Brain microvascular endothelial cell (primary cell): ENCODE measurements at places on chromosomes 7 and 10.
A peak's percentile ranks its signal among the peaks of the same experiment; 100 is the strongest.

GRCh38 chr10:14554091-14554490 lies 220.6 kb downstream of the FAM107B start:
- DNase-seq, result no peak

GRCh38 chr10:127694580-127695193 lies 42.3 kb upstream of the FOXI2 start:
- DNase-seq, result no peak

DNA sequence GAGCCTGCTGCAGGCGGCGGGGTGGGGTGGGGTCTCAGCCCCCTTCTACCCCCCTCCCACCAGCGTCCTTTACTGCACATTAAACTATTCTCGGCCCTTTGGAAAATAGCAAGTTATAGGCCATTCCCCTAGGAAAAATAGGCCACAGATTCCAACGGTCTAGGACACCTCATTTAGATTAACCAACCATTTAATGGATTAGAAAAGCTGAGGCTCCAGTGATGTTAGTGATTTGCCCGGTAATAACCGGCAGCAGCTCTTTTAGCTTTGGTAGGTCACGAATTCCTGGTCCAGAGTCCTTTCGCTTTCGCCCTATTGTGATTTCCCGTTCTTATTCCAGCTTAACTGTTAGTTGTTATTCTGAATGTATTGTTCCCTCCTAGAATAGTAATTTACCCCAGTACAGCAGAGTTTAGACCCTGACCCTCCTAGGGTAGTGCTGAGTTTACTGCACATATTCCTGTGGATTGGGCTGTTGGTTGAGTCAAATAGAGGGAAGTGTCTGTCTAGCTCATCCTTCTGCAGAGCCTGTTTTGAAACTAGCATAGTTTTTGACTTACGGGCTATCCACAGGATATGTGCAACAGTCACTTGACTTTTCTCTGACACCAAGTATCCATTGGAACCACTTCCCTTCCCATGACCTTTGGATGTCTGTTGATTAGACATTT lies 754 bp downstream of the GSTO1 start:
- peak; percentile 82 for DNase-seq

DNA sequence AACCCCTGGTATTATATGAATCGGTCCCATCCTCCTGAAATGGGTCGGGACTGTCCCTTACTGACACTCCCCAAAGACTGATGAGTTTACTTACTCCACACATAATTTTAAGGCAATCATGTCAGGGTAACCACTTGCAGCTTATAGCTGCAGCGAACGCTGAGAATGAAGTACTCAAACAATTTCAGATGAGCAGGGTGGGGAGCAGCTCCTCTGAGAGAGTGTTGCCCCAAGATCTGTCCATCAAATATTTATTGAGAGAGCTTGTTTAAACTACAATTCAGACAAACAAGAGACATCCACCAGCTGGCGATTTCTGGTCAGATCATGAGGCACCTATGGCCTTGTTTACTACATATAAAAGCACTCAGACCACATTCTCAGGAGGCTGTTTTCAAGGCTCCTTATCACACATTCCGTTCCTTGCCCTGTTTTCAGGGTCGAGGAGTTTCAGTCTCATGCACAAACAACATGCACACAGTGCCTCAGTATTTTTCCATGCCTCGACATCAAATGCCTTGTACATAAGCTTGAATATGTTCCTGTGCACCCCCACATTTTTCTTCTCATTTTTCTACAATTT lies 80.1 kb downstream of the THSD7A start:
- no peak for DNase-seq

DNA sequence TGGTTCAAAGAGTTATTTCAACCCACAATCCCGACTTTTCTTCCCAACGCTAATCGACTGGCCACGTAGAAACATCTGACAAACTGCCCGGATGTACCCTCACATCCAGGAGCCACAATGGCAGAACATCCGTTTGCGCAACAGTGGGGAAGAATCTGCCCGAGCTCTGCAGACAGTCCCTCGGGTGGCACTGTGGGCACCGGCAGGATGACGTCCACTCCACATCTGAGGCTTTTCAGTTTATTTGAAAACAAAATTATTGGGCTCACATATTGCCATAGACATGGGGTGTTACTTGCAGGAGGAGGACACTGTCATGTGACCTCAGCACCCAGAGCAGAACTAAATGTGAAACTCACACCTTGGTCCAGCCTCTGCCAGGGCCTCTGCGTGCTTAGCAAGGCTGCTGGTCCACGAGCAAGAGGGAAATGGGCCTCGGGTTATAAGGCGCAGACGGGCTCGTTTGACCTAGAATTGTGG lies 84.1 kb downstream of the MKI67 start:
- DNase-seq, result no peak

DNA sequence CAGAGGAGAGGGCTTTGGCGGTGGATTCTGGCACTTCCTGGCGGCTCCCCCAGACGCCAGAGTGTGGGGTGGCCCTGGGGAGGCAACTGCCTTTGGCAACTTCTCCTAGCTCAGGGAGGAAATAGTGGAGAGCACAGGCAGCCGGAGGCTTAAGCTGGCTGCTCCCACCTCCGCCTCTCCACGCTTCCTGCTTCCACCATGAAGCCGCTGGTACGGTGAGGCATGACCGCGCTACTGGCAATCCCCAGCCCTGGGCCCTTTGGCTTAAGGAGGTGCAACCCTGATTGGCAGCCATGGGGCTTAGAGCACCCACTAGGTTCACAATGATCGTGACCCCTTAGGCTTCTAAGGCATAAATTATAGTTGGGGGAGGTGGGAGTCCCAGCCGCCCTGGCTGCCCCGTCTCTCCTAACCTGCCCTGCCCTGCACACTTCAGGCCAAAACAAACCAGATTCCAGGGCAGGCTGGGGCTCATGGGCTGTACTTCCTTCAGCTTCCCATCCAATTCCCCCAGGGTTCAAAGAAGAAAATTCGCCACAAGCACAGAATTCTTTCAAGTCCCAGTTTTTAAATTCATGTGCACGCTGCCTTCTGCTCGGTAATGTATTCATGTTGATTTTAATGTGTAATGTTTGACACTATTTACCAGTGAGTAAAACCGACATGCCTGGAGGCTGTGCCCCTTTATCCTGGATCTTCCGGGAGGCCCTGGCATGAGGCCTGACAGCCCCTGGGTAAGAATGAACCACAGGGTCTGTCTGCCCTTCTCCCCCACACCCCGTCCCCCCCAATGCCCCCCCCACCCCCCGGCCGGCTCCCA lies 90.7 kb upstream of the LRRC4 start:
- no peak for DNase-seq

GRCh38 chr7:155538293-155538692 lies 8.1 kb downstream of the CNPY1 start:
- DNase-seq, result no peak

DNA sequence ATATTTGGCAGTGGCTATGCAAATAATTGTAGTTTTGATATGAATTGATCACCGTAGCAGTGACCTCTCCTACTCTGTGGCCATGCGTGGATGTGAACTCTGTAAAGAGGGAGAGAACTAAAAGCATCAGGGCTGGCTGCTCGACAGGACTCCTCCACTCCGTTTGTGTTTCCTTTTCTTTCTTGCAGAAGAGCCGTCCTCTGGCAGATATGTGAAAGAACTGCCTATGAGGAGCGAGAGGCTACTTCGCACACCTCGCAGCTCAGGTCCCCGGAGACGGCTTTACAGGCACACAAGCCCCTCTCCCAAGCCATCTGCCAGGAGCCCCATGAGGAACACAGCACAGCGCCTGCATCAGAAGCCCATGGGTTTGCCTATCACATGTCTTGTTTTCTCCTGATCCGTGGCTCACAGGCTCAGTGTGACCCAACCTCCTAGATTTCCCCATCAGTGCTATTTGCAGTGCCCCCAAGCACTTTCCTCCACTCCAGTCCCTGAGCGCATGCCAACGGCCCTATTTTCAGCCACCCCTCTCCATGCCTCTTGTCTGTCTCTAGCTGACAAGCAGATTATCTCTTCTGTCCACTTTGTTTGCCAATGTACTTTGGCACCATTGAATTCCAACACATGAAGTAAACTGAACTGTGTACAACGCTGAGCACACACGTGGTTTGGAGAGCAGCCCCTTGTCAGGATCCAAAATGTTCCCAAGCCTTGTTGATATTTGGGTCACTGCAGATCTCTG lies 164.3 kb upstream of the AKR1E2 start:
- DNase-seq, result no peak

- DNase-seq, result no peak
Measured at GRCh38 chr10:51585742-51586141, 113.7 kb downstream of the CSTF2T start.

GRCh38 chr7:55387062-55387965 lies 22.2 kb downstream of the LANCL2 start:
- no peak for DNase-seq

GRCh38 chr7:30800785-30801252 lies 29.6 kb downstream of the MINDY4 start:
- DNase-seq, result peak; percentile 78

DNA sequence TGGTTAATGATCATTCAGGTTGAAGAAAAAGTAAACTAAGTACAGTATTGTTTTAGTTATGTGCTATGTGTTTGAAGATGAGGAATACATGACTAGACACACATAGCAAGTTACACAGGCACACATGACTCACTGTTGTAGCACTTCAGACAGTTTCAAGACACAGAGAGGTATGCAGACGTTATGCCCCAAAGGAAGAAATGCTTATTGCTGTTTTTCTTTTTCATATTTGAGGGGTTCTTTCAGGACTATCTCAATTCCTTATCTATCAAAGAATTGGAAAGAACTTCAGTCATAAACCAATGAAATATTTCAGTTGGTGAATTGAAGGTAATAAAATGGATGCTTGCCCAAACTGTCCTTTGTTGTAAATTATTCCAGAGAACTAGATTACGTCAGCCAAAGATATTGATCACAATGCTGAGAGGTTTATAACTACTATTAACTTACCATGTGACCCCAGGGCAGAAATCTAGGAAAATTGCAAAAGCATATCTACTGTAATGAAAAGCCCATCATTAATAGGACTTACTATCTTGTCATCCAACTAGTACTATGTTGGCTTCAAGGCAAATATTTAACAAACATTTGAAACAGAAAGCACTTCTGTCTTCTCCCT lies 61.2 kb upstream of the CAPZA2 start:
- peak; percentile 79 for DNase-seq

- DNase-seq, result no peak
Measured at GRCh38 chr10:24114556-24114955, 94.4 kb upstream of the KIAA1217 start.

GRCh38 chr10:12828736-12829135 lies 172.8 kb downstream of the CCDC3 start:
- no peak for DNase-seq

GRCh38 chr10:16119445-16119844 lies 259.1 kb upstream of the MINDY3 start:
- no peak for DNase-seq

- DNase-seq, result no peak
Measured at GRCh38 chr7:24069751-24070150, 214.2 kb upstream of the NPY start.

DNA sequence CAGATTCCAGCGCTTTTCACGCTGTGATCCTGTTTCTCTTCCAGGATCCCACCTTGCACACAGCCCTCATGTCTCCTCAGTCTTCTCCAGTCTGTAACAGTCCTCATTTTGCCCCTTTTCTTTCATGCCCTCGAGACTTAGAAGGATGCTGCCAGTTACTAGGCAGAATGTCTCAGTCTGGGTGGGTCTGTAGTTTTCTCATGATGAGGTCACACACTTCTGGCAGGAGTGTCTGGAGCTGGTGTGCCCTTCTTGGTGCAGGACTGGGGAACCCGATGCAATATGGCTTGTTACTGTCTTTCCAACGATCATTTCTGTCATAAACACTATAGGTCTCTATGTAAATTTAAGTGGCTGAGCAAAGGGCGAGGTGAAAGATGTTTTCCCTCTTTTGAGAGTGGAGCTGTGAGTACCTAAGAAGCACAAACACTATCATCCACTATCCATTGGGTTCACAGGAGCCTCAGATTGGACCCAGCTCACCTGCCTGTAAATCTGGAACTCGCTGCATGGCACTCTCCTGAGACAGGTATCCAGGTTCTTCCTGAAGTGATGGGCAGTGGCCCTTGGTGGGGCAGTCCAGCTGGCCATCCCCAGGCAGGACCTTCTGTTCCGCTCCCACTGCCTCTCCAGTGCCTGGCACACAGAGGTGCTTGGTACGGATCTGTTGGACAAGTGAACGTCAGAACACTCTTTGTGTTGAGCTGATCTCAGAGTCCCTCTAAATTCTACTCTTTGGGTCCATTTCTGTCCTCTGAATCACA lies 64.3 kb upstream of the ZNF32 start:
- no peak for DNase-seq

GRCh38 chr7:45982132-45982531 lies 61.1 kb upstream of the IGFBP3 start:
- DNase-seq, result no peak

GRCh38 chr7:40437936-40438634 lies 303.3 kb downstream of the SUGCT start:
- peak; percentile 15 for DNase-seq

DNA sequence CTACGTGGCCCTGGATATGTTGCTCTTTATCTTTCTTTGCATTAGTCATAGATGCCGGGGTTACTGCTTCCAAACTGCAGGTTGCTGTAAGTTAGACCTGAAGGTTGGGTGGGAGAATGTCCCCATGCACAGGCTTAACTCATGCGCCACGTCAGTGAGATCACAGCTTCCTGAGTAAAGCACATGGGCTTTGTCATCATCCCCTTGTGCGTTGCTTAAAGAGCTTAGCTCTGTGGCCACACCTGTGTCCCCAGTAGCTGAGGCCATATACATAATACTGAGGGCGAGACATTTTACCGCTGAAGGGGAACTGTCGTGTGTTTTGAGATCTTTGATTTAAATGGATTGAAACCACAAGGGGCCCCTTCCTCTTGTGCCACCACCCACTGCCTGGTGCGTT lies 45.8 kb upstream of the BTBD16 start:
- no peak for DNase-seq

- no peak for DNase-seq
Measured at GRCh38 chr10:77890097-77890496, 36.5 kb downstream of the DLG5 start.

- no peak for DNase-seq
Measured at GRCh38 chr10:89639326-89639725, 5.7 kb downstream of the PANK1 start.

DNA sequence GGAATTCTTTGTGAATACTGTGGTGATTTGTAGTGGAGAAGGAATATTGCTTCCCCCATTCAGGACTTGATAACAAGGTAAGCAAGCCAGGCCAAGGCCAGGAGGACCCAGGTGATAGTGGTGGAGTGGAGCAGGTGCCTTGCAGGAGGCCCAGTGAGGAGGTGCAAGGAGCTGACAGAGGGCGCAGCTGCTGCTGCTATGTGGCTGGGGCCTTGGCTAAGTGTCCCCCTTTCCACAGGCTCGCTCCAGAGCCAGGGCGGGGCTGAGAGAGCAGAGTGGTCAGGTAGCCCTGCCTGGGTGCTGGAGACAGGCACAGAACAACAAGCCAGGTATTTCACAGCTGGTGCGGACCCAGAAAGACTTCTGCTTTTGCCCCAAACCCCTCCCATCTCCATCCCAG lies 162.9 kb downstream of the EGFR start:
- DNase-seq, result no peak

- no peak for DNase-seq
Measured at GRCh38 chr10:133102415-133103095, 14.8 kb downstream of the ADGRA1 start.
